ENCODE measurements at places on chromosomes 2 and 18.

DNA sequence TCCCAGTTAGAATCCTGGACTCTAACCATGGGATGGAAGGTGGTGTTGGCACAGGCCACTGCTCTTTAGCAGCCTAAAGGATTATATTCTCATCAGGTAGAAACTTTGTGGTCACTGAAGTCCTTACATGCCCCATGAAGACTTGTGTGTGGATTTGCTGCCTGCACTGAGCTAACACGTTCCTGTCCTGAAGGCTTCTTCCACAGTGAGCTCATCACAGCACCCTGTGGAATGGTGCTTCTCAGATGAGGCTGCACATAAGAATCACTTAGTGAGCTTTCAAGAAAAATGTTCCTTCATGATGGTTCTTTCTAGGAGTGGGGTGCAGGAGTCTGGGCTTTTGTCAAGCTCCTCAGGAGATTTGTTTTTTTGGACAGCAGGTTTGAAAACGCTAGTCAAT is 26.8 kb downstream of the STAMBP start:
- no peak for DNase-seq

GRCh38 chr2:138090330-138090729 is 126.1 kb downstream of the HNMT start:
- peak; percentile 6 for DNase-seq

- no peak for DNase-seq
These were observed 84.5 kb downstream of the PRPF40A start for GRCh38 chr2:152632736-152633135.

- no peak for DNase-seq
These were observed 286.9 kb downstream of the TMX3 start for GRCh38 chr18:68427951-68428401.

DNA sequence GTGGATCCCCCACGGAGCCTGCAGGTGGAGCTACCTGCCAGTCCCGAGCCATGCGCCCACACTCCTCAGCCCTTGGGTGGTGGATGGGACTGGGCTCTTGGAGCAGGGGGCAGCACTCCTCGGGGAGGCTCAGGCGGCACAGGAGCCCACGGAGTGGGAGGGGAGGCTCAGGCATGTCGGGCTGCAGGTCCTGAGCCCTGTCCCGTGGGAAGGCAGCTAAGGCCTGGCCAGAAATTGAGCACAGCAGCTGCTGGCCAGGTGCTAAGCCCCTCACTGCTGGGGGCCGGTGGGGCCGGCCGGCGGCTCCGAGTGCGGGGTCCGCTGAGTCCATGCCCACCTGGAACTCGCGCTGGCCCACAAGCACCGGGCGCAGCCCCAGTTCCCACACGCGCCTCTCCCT is 91.7 kb upstream of the ACVR1 start:
- DNase-seq: no peak

- DNase-seq: no peak
These were observed 112.9 kb downstream of the THADA start for GRCh38 chr2:43482961-43483360.
